HS-27A (cell line): ENCODE measurements at places on chromosomes 1 and 21.

- no peak for DNase-seq
These were observed 80.5 kb downstream of the HSF2BP start for GRCh38 chr21:43578677-43579303.

DNA sequence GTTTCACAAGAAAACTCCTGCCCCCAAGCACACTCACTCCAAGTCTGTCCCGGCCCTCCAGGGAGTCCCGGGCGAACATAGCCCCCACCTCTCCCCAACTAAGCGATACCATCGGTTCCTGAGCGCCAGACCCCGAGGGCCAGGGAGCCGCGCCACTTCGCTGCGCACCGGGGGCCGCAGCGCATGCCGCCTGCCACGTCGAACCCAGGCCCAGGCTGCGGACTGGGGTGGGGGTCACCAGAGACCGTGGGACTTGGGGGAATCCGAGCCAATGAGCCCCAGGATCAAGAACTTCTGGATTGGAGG, 801 bp downstream of the RSPO1 start:
- no peak for DNase-seq

GRCh38 chr1:20089328-20090077, 19.5 kb downstream of the PLA2G5 start:
- DNase-seq = no peak

GRCh38 chr1:15429701-15430149, 8.5 kb upstream of the CTRC start:
- no peak for DNase-seq

DNA sequence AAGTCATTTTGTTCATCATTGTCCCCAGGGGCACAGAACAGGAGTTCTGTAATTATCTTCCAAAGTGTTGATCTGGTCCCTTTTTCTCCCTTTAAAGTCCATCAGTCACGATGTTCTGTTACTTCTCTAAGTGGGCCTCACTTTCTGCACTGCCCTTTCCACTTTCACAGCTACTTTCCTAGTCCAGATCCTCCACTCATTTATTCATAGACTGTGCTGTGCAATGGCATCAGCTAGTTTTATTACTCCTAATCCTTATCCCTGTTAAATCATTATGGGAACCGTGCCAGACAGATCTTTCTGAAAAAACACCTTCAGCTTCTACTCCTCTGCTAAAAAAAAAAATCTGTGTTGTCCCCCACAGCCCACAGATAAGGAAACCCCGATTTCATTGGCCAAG, 64.0 kb upstream of the BCL10 start:
- no peak for DNase-seq

GRCh38 chr1:71565262-71565661, 484.4 kb upstream of the ZRANB2 start:
- no peak for DNase-seq

- DNase-seq = peak; percentile 93
These were observed 57.6 kb downstream of the LDLRAD2 start for GRCh38 chr1:21869620-21870121.

GRCh38 chr1:19955534-19956170, 23.8 kb downstream of the PLA2G2A start:
- no peak for DNase-seq
